Dermis blood vessel endothelial cell (primary cell): ENCODE measurements at places on chromosomes 16 and 17. TPM values are rescaled to one million over a fixed set of nuclear protein-coding genes. Genes with fewer than 3 reads are reported as not detected.

GRCh38 chr16:50535506-50536257, 12.5 kb upstream of the NKD1 start:
- DNase-seq = no peak

DNA sequence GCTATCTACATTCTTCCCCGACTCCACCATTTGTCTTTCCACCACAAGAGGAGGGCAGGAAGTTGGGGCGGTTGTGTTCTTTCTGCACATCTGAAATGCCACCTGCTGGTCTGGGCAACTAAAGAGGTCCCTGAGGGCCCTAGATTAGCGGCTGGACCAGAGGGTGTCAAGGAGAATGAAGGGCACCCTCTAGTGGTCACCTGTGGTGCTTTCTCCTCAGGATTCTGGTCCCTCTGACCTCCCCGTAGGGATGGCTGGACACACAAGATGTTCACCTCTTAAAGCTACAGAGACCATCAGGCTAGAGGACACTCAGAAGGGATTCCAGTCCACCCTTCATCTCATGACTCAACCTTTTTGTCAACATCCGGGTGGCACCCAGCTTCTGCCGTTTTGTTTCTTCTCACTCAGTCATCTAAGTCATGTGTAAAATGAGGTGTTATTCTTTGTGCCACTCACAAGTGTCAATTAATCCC, 2.9 kb upstream of the SCIMP start:
- peak; percentile 72 for DNase-seq

DNA sequence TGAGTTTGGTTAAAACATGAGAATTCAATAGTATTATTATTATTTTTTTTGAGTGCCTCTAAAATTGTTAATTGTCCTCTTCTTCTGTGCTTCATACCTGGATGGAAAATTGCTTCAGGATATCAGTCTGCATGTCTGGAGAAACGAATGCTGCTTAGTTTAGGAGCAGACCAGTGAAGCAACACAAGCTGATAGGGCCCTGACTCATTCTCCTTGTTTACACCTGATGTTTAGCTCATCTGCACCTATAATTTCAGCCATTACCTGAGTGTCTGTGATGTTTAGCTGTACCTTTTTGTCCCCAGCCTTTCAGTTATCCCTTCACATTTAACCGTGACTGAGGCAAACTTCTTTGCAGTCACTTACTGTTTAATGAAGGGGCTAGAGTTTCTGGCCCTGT, 14.8 kb downstream of the SNTB2 start:
- DNase-seq = no peak

GRCh38 chr17:80092959-80093358, 8.4 kb upstream of the GAA start:
- DNase-seq = no peak

The SLFN14 gene
- total RNA-seq = not detected in 2 replicates

The UMOD gene
- not detected in 2 replicates for total RNA-seq

GRCh38 chr16:4525069-4525468, 13.5 kb downstream of the CDIP1 start:
- DNase-seq = no peak

DNA sequence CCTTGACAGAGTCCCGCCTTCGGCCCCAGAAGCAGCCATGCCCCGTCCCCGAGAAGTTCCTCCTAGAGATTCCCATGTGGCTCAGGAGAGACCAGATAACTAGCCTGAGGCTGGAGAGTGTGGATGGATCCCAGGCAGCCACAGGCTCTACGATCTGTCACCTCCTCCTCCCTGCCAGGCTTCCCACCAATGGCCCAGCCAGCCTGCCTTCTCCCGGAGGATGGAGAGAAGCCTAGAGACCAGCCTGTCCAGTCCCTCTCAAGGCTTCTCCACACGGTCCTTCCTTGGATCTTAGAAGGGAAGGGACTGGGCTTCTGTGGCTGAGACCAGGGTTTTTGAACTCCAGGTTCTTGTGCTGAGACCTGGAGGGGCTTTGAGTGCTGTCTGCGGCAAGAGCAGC, 1.6 kb upstream of the SMTNL2 start:
- DNase-seq = no peak

The TSR3 gene
- 75.9 and 97.2 TPM in 2 replicates for total RNA-seq
